ENCODE measurements at places on chromosomes 6 and 20.

- no peak for DNase-seq
Observed at GRCh38 chr20:8515810-8516435, 383.9 kb downstream of the PLCB1 start.

DNA sequence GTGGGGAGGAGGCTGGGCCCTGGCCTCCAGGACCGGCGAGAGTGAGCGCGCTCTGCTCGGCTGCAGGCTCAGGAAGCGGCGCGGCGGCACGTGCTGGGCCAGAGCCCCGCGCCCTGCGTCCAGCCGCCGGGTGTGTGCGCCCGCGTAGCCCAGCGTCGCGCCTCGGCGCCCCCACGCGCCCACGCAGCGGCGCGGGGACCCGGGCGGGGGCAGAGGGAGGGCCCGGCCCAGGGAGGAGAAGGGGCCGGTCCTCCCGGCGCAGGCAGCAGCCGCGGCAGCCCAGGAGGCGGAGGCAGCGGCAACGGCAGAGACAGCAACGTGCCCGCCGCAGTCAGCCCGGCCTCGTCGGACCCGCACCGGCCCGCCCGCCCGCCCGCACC is at the start of gene EYA2:
EYA2 (plus strand) TSS at position 265 of the 380 bp plus-strand sequence. CDS start 95,168 bp downstream, outside the sequence.
- peak; percentile 43 for DNase-seq

GRCh38 chr20:36991703-36992102 is 40.2 kb upstream of the SAMHD1 start:
- no peak for DNase-seq

- DNase-seq: no peak
Observed at GRCh38 chr6:1031720-1032119, 280.2 kb upstream of the FOXQ1 start.

DNA sequence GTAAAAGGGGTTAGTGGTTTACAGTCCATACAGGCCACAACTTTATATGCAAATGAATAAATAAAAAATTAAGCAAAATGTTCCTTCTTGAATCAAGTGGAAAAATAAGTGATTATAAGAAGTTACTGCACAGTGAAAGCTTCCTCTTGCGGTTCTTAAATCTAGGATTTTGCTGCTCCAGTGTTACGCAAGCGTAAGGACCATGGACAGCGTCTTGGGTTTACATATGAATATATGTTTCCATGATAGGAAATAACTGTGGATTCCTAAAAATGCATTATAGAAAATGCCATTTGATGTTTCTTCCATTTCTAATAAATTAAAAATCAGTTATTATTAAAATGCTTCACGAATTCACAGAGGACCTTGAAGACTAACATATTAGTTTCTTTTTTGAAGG is 176.6 kb upstream of the POU3F2 start:
- DNase-seq: no peak

GRCh38 chr6:166244353-166245045 is 63.7 kb downstream of the PRR18 start:
- DNase-seq: no peak

GRCh38 chr20:49750611-49751396 is 37.1 kb upstream of the B4GALT5 start:
- peak; percentile 50 for DNase-seq

DNA sequence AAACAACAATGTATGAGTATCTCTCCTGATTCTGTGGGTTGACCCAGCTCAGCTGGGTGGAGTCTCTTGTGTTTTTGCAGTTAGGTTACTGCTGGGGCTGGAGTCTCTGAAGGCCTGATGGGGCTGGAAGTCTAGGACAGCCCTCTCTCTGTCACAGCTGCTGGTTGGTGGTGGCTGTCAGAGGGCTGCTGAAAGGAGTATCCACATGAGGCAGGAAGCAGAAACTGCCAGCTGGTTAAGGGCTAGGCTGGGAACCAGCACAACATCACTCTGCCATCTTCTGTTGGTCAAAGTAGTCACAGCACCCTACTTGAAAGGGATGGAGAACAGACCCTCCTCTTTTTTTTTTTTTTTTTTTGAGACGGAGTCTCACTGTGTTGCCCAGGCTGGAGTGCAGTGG is 10.0 kb upstream of the PACSIN1 start:
- no peak for DNase-seq

GRCh38 chr6:157131250-157131649 is 192.1 kb downstream of the TMEM242 start:
- DNase-seq: no peak

DNA sequence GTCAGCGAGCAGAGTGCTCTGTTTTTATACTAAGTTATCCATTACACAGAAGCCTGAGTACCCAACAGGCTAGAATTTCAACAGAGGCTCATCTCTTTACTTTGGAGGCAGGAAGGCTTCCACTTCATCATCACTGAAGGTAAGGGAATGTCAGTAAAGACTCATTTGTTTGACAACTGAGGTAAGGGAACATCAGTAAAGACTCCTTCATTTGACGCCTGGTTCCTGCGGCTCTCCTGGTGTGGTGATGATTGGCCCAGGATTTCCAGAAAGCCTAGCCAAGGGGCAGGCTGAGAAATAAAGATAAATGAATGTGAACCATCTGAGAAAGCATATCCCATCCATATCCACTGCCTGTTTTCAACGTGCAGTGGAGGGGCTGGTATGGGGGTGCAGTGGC is 244.6 kb upstream of the ECI2 start:
- no peak for DNase-seq

- no peak for DNase-seq
Observed at GRCh38 chr6:137531376-137532092, 37.3 kb upstream of the OLIG3 start.

DNA sequence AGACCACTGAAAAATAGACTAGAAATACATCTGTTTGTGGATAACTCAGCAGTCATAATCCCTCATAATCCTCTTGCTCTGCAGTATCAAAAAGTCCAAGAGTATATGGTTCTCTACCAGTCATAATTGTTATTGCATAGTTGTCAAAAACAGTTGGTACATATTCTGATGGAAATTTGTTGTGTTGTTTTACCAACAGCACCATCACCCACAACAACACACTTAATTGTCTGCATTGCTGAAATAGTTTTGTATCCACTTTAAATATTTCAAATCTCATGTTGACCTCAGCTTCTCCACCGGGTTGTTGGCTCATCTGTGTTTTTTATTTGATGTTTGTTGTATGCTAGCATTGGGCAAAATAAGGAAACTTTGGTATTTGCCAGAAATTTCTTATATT is 39.4 kb downstream of the ITCH start:
- no peak for DNase-seq

- DNase-seq: no peak
Observed at GRCh38 chr6:106568530-106568929, 60.8 kb downstream of the RTN4IP1 start.

GRCh38 chr20:63065911-63066310 is 59.1 kb upstream of the BHLHE23 start:
- DNase-seq: peak; percentile 11

DNA sequence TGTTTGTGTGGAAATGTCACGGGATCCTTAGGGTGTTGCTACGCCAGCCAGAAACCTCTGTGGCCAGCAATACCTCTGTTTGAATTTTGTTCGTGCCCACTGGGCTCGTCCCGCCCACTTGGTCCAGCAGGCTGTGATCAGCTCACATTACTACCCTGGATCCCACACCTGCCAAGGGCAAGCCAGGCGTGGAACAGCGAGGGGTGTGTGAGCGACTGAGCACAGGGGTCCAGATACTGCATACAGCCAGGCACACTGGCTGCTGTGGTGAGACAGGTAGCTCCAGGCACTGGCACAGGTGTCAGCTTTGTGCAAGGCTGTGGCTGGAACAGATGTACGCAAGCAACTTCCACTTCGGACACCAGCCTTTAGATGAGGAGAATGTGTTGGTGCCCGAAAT is 718.9 kb downstream of the EPHA7 start:
- no peak for DNase-seq

DNA sequence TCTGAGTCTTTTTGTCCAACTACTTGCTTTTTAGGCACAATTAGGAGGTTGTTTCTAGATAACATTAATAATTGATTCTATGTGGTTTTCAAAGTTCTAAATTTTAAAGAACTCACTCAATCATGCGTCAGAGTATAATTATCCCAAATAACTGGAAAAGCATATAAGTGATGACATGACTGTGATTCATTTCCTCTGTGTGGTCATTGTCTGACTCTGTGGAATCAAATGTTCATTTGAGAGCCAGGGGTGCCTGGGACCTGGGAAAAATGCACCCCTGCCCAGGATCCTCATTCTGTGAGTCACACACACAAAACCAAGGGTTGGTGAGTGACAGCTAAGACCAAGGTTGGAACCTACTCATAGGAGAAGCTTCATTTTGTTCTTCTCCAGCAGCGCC is 127.1 kb upstream of the MLIP start:
- DNase-seq: no peak

GRCh38 chr6:140049251-140049650 is 674.8 kb upstream of the CITED2 start:
- DNase-seq: no peak

- DNase-seq: peak; percentile 72
Observed at GRCh38 chr20:37236462-37236861, 25.2 kb downstream of the GHRH start.

DNA sequence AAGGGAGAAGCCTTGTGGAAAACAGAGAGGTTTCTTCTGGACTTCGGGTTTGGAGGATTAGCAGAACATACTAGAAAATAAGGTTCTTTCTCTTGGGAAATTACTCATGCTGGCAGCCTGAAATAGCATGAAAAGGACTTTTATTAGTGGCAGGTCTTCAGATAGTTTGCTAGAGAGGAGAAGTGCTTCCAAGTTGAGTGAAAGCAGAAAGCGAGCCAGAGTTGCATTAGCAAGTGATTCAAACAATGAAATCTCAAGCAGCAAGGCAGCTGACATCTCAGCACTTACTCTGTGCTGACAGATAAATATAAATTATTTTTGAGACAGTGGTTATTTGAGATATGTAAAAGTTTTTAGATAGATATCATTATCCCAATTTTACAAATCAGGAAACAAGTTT is 91.9 kb downstream of the PLCB4 start:
- DNase-seq: no peak

GRCh38 chr6:162481320-162481719 is 246.2 kb downstream of the PRKN start:
- DNase-seq: no peak

GRCh38 chr6:25899123-25899522 is 25.1 kb upstream of the SLC17A3 start:
- DNase-seq: no peak

- DNase-seq: no peak
Observed at GRCh38 chr20:22757424-22758183, 173.2 kb upstream of the FOXA2 start.

DNA sequence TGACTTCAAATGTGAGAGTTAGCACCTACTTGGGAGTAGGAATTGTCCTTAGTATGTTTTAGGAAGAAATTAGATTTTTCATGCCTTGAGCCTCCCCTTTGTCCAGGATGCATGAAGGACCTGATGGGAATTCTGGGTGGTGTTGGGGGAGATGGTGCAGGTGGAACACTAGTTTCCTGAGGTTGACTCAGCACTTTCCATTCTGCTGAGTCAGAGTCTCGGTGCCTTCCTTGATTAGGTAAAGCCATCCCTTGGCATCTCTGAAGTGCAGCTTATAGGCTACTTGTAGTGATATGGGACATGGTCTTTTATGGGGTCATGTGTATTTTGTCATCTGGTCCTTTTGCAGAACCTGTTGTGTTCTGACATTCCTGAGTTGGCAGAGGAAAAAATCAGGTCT is 105.3 kb downstream of the PHACTR3 start:
- DNase-seq: no peak

DNA sequence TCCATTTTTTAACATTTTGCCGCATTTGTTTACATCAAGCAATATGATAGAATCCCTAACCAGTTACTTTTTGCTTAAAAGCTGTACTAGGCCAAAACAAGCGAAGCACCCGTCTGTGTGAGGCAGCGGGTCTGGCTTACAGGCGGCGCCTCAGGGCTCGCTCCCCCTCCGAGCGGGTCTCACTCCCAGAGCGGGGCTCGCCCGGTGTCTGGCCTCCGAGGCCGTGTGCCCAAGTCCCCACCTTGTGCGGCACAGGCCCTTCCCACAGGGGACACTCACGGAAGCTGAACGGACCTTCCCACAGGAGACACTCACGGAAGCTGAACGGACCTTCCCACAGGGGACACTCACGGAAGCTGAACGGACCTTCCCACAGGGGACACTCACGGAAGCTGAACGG is 23.4 kb downstream of the ZBTB46 start:
- no peak for DNase-seq

- DNase-seq: no peak
Observed at GRCh38 chr6:139529420-139529819, 155.0 kb upstream of the CITED2 start.

GRCh38 chr6:137705160-137706082 is 161.6 kb upstream of the TNFAIP3 start:
- DNase-seq: peak; percentile 79

DNA sequence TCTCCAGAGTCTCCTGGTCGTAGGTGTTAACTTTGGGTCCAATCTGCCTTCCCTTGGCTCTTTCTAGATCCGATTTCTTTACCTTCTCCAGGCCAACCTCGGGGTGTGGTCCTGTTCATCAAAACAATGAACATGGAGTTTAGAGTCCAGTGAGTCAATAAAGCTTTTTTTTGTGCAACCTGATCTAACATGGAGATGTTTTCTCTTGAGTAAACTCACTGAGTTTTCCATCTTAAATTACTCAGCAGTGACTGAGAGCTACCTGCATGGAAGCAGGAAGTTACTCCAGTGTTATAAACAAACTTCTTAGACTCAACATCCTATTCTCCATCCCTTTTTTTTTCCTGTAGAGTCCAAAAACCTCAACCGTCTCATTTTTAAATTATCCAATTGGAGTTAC is 14.9 kb upstream of the SLC22A1 start:
- no peak for DNase-seq

- DNase-seq: peak; percentile 64
Observed at GRCh38 chr6:166318649-166319600, 10.7 kb upstream of the PRR18 start.

All from Right ventricle myocardium superior (tissue), 1 donor.